ENCODE measurements at places on chromosomes 4 and X.
A peak's percentile ranks its signal among the peaks of the same experiment; 100 is the strongest.

- no peak for DNase-seq
Measured at GRCh38 chrX:21781525-21781924, 23.6 kb upstream of the SMPX start.

- no peak for DNase-seq
Measured at GRCh38 chr4:74315376-74315775, 7.1 kb downstream of the EPGN start.

DNA sequence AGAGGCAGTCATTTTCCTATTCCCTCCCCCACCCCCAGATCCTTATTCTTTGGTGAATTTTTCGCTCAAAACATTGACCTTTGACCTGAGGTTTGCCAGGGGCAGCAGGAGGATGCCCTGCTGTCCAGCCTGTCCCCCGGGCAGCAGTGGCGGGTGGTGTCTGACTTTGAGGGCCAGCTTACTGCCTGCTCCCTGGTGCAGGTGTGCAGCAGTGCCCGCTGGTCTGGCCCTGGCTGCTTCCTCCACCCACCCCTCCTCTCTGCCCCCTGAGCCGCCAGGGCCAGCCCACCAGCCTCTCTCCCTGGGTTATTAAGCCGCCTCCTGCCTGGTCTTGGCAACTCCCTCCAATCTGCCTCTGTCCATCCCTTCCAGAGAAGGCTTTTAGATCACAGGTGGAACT, 40.8 kb upstream of the GRPEL1 start:
- no peak for DNase-seq

- no peak for DNase-seq
Measured at GRCh38 chr4:5881340-5881739, 11.5 kb downstream of the CRMP1 start.

DNA sequence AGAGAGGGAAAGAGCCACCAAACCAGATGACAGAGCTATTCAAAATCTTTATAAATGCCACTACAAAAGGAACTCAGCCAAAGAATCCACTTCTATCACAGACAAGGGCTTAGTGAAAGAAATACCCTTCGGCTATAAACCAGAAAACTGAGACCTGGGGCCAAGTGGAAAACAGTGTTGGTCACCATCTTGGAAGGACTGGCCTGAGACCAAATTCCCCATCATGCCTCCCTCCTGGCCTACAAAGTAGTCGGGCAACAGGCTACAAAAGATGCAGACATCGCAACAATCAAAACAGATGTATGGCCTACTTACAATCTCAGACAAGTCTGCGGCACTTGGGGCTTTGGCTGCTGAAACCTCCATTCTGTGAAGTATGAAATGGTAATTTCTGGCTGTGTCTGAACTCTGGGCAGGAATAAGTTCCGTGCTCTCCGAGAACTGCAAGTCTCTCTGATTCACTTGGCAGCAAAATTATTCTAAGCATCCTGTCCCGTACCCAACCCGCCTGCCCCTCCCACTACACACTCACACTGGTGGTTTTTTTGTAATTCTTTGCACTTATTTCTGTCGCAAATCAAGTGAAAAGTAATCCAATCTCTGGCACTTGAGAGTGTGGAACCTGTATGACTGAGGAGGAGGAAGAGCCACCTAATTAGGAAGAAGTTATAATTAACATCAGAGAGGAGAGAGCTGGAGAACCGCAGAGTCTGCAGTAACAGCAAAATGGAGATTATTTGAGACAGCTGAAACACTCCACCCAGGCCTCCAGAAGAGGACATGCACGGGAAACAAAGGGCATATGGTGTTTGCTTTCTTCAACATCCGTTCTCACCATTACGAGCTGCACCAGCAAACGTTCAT, 87.8 kb downstream of the SH3KBP1 start:
- DNase-seq = peak; percentile 27

- DNase-seq = no peak
Measured at GRCh38 chrX:154457491-154458115, 478 bp upstream of the PLXNA3 start.

GRCh38 chrX:2967584-2967983, 38.4 kb upstream of the ARSD start:
- DNase-seq = no peak

DNA sequence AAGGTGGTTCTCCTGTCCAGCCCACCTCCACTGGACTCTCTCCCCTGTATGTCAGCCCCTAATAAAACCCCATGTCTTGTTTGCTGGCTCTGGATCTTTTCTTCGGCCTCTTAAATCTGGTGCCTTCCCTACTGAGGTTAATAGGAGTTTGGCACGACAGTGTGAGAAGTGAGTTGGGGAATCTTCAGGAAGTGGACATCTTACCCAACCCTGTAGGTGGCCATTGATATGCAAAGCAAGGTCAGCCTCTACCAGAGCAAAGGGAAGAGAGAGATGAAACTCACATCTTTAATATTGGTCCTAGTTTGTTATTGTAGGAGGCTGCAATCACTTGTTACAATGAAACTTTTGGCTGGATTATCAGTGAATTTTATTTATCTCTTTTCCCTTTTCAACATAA, 111.7 kb downstream of the CHRDL1 start:
- no peak for DNase-seq

GRCh38 chr4:56134266-56134665, 185.5 kb downstream of the CEP135 start:
- no peak for DNase-seq

All from NCI-H524 treated with DMSO at 0.1 percent for 48 hours (cell line).